ENCODE measurements at places on chromosomes 2 and 18.

- no peak for DNase-seq
Measured at GRCh38 chr2:233336541-233336940, 17.8 kb upstream of the DGKD start.

GRCh38 chr2:68420254-68420910 is 46.7 kb downstream of the FBXO48 start:
- DNase-seq, result no peak

- no peak for DNase-seq
Measured at GRCh38 chr2:240205772-240206171, 65.3 kb upstream of the OTOS start.

- DNase-seq, result no peak
Measured at GRCh38 chr2:127604986-127605385, 41.0 kb upstream of the GPR17 start.

- DNase-seq, result peak; percentile 50
Measured at GRCh38 chr18:63979409-63979920, 9.6 kb downstream of the SERPINB8 start.

- DNase-seq, result no peak
Measured at GRCh38 chr2:68377137-68377780, 12.2 kb downstream of the PLEK start.

DNA sequence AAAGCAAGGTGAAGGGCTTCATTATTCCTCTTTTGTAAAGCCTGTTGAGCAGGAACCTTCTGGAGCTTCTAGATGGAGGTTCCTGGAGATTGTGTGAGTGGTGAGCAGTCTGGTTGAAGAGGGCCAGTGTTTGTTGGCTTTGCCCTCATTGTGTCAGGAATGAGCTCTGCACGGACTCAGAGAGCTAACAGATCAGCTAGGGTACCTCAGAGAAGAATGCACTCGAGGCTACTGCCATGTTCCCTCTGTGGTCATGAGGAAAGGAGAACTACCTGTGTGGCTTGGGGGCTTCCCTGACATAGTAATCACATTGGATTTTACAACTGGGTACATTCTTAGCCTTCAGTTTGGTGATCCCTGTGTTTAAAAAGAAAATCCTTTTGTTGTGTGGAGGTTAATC is 46.6 kb downstream of the SPTBN1 start:
- DNase-seq, result no peak

Measured in NCI-H345 (cell line).